ENCODE measurements at places on chromosomes 7 and 10.

GRCh38 chr10:6416892-6417512 lies 163.1 kb downstream of the PRKCQ start:
- DNase-seq = no peak

GRCh38 chr7:29891766-29892165 lies 85.5 kb downstream of the WIPF3 start:
- DNase-seq = no peak

- DNase-seq = no peak
These were observed 3.1 kb upstream of the DOCK1 start for GRCh38 chr10:126902157-126902556.

- DNase-seq = no peak
These were observed 608 bp downstream of the AKR1B10 start for GRCh38 chr7:134527979-134528371.

- no peak for DNase-seq
These were observed 27.7 kb upstream of the PDCD4 start for GRCh38 chr10:110843796-110844616.

DNA sequence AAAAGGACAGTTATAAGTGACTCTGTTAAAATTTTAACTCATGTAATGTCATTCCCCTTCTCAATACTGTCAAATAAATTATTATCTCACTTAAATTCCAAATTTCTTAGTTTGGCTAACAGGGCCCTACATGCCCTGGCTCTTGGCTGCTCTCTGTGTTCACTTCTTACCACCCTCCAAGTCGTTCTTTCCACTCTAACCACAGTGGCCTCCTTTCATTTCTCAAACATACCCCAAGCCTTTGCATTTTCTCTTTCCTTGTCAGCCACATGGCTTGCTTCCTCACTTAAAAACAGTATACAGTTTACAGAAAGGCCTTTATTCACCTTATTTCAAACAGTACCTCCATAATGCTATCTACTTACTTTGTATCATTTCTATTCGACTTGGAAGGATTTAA lies 737.1 kb upstream of the ZWINT start:
- no peak for DNase-seq

DNA sequence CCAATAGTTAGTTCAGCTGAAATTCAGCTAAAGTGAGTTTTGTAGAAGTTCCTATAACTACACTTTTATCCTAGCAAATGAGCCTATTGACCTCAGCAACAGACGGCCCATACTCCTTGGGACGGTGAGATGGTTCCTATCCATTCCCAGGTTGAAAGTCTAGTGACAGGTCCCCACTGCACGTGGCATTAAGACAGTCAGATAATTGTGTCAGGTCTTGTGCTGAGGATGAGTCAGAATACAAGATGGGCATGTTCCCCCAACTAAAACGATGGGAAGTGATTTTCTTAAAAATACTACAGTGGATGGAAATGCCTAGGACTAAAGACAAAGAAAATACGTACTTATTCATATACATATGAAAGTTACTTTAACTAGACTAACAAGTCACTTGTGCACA lies 2.1 kb downstream of the CAV1 start:
- no peak for DNase-seq
